ENCODE measurements at places on chromosomes 5 and 9.
A peak's percentile ranks its signal among the peaks of the same experiment; 100 is the strongest.

GRCh38 chr9:19161257-19162025 lies 34.1 kb upstream of the PLIN2 start:
- no peak for DNase-seq

GRCh38 chr5:102834438-102834964 lies 79.4 kb downstream of the PAM start:
- DNase-seq, result no peak

- DNase-seq, result no peak
Measured at GRCh38 chr5:53956196-53956595, 354.2 kb downstream of the ARL15 start.

- DNase-seq, result no peak
Measured at GRCh38 chr5:38443390-38443789, 113.1 kb downstream of the LIFR start.

DNA sequence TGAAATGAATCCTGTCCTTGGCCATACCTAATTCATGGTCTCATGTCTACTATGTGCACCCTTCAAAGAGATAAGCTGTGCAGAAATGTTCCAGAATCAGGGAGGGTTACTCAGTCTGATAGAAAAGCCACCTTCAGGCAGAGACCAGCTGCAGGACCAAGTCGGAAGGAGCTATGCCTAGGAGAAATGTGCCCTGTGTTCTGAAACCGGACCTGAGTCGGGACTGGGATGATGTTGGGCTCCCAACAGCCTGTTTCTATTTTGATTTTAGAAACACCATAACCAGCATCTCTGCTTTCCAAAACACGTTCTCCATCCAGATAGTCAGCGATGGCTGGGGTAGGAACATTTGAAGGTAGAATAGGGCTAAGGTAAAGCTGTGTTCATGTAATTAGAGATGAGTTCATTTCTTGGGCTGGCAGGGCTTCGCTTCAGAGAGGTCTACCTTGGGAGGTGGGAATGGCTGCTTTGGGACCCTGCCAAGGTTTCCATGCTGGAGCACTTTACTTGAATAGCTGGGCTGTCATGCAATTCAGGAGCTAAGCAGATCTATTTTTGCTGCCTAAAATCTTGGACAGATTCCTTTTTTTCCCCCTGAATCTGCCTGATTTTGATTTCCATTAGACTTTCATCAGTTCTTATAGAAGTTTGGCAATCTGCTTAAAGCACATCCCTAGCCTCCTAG lies 2.8 kb downstream of the ADCY2 start:
- no peak for DNase-seq

DNA sequence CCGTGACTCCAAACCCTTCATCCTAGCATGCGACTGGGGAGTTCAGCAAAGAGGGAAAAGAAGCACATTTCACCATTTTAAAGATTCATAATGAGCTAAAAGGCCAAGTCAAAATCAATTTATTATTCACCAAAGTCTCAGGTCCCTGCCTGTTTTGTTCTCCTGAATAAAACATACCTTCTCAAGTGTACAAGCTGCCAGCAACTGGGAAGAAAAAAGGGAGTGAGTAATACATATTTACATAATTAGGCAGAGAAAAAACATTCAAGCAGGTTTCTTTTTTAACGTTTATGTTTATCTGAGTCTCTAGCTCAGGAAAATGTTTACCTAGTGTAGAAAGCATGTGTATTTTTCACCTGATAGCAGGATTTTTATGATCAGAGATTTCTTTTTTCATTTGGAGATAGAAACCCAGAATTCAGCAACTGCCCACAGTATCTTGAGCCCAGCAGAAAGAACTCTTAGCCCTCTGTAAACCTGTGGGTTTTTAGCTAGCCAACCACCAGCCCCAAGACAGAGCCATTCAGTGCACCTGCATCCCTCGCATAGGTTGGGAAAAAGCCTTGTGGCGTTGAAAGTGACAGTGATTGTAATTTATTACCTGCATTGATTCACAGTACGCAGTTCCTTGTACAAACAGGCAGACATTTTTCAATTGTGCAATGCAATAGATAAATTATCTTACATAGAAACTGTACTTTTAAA lies 117.9 kb upstream of the GRIA1 start:
- DNase-seq, result peak; percentile 90

- DNase-seq, result no peak
Measured at GRCh38 chr5:14109041-14109747, 33.9 kb upstream of the TRIO start.

Data from NCI-H748 treated with DMSO at 0.1 percent for 48 hours (cell line).